ENCODE measurements at places on chromosomes 4 and X. TPM values are rescaled to one million over a fixed set of nuclear protein-coding genes. Genes with fewer than 3 reads are reported as not detected.

CCNB3 gene
- total RNA-seq: 0.53 TPM

SORCS2 gene
- total RNA-seq: 3.4 TPM

MAGEA9B gene
- total RNA-seq: not detected

FUNDC1 gene
- 24.5 TPM for total RNA-seq

BMPR1B gene
- 4.8 TPM for total RNA-seq

P2RY4 gene
- not detected for total RNA-seq

GAGE12J gene
- not detected for total RNA-seq

TCEAL7 gene
- not detected for total RNA-seq

MSX1 gene
- 8.2 TPM for total RNA-seq

CLIC2 gene
- 0.10 TPM for total RNA-seq

MAGEB6B gene
- not detected for total RNA-seq
